ENCODE measurements at places on chromosomes 6 and 20. TPM values are rescaled to one million over a fixed set of nuclear protein-coding genes. Genes with fewer than 3 reads are reported as not detected.

- H3K27me3 ChIP-seq = no peaks in the 10 kb centered on the region
- H3K4me3 ChIP-seq = peak overlapping the region; percentile 92
- H3K4me1 ChIP-seq = peaks cover 87% of the 10 kb centered on the region
- no peak for DNase-seq
Observed at GRCh38 chr6:2877057-2877882, 25.8 kb downstream of the SERPINB9 start.

Gene HLA-DOA
- 51.7 TPM for total RNA-seq

DNA sequence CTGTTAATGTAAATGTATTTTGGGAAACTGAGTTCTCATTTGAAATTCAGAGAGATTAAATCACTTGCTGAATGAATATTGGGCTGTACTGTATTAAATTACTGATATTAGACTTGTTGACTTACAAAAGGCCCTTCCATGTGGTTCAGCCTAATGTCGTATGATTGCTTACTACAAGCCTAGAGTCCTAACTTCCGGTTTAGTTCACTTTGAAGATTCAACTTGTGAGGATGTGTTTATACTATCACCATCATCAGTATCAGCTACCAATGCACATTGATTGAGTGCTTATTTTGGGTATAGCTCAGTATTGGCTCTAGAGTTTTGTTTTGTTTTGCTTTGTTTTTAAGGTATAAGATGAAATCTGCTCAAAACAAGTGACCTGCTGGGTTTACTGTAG lies 48.3 kb downstream of the FAM217A start:
- no peaks in the 10 kb centered on the region for H3K27me3 ChIP-seq
- peaks cover 45% of the 10 kb centered on the region for H3K4me1 ChIP-seq
- H3K4me3 ChIP-seq = peak overlapping the region; percentile 29
- H3K27ac ChIP-seq = peak overlapping the region; percentile 20
- H3K36me3 ChIP-seq = peaks cover 25% of the 10 kb centered on the region

Gene ADGRG6
- 2.5 TPM for total RNA-seq

GRCh38 chr6:147738516-147739162 lies 230.1 kb downstream of the SAMD5 start:
- H3K4me3 ChIP-seq = no peak overlapping the region
- peaks cover 8% of the 10 kb centered on the region for H3K27me3 ChIP-seq
- H3K27ac ChIP-seq = no peak overlapping the region
- no peaks in the 10 kb centered on the region for H3K36me3 ChIP-seq
- no peaks in the 10 kb centered on the region for H3K4me1 ChIP-seq

DNA sequence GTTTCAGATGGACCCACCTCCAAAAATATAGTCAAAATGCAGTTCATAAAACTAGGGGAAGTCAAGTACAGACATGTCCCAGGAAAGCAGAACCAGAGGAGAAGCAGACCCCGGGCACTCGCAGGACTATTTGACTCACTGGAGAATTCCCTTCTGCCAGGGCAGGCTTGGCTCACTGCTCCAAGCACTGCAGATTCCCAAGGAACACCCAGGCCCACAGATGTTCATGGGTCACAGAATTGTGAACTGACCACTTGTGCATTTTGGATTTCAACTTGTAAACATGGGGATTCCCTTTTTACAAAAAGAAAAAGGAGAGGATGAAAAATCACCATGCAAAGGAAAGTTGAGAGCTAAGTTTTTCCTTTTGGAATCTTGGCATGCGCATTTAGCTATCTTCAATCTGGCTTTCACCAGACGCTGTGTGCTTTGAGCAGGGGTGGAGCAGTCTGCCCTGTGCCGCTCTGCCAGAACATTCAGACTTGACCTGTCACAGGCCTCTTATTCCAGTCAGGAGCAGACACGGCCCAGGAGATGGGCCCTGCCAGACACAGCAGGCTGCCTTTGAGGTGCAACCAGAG lies 237.5 kb upstream of the TAB2 start:
- no peaks in the 10 kb centered on the region for H3K27me3 ChIP-seq
- no peak overlapping the region for H3K4me3 ChIP-seq
- H3K27ac ChIP-seq = no peak overlapping the region
- H3K36me3 ChIP-seq = no peaks in the 10 kb centered on the region

- H3K27me3 ChIP-seq = no peaks in the 10 kb centered on the region
- H3K27ac ChIP-seq = no peak overlapping the region
- peaks cover 9% of the 10 kb centered on the region for H3K4me1 ChIP-seq
- DNase-seq = no peak
- H3K4me3 ChIP-seq = no peak overlapping the region
Observed at GRCh38 chr6:105364243-105364642, 38.6 kb downstream of the PREP start.

Gene FAM217A
- total RNA-seq = not detected

DNA sequence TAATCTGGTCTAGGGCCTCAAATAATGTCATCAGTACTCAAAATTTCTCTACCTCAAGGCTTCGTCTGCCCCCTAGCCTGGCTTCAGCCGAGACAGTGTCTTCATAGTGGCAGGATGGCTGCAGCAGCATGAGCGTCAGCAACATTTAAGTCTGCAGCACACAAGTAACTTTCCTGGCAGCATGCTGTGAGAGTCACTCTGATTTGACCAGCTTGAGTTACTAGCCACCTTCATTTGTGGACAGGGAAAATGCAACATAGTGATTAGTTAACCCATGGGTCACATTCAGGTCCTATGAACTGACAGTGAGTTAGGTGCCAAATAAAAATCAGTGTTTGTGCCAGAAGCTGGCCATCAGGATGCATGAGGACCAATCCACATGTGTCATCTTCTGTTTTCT lies 209.9 kb upstream of the SLC35B3 start:
- no peaks in the 10 kb centered on the region for H3K36me3 ChIP-seq
- H3K27me3 ChIP-seq = no peaks in the 10 kb centered on the region
- DNase-seq = no peak
- H3K27ac ChIP-seq = no peak overlapping the region

Gene KLHDC3
- total RNA-seq = 71.6 TPM

- peaks cover 4% of the 10 kb centered on the region for H3K27me3 ChIP-seq
- H3K36me3 ChIP-seq = no peaks in the 10 kb centered on the region
Observed at GRCh38 chr20:18031888-18032509, 25.7 kb downstream of the OVOL2 start.
